Stimulated activated CD4-positive, alpha-beta T cell treated with anti-CD3 and anti-CD28 coated beads, Interleukin-4, amount 100 ng/mL, for 48 hours (primary cell): ENCODE measurements at places on chromosomes 4 and X.

- no peak for DNase-seq
These were observed 24.1 kb downstream of the TMPRSS11A start for GRCh38 chr4:67939195-67939594.

GRCh38 chr4:27692158-27692557 is 831.5 kb downstream of the STIM2 start:
- no peak for DNase-seq

- no peak for DNase-seq
These were observed 412.2 kb downstream of the PPP3CA start for GRCh38 chr4:100935090-100935489.

- no peak for DNase-seq
These were observed 1.9 kb upstream of the CITED1 start for GRCh38 chrX:72307646-72308051.
